ENCODE measurements at places on chromosomes 13 and 19.

GRCh38 chr13:77827332-77827731 is 91.3 kb downstream of the EDNRB start:
- DNase-seq = no peak

- no peak for DNase-seq
Observed at GRCh38 chr13:75225288-75226032, 256.5 kb downstream of the TBC1D4 start.

- DNase-seq = no peak
Observed at GRCh38 chr19:46759817-46760333, 13.6 kb upstream of the STRN4 start.

DNA sequence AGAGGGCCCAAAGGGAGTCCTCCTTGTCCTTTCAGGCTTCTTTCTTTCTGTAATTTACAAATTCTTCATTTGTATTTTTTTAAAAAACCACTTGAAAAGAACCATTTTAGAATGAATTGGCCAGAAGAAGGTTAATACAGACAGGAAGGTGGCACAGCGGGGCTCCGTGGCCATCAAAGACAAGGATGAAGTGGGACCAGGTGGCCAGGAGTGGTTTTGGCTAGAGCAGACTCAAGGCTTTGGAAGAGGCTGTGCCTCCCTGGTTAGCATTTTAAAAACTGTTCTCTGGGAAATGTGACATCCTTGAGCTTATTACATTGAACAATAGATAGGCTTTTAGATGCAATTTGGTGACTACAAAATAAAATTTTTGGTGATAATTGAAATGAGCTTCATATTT is 48.4 kb downstream of the ATP8A2 start:
- no peak for DNase-seq

- DNase-seq = no peak
Observed at GRCh38 chr19:8357007-8357521, 6.9 kb upstream of the ANGPTL4 start.

GRCh38 chr13:68345963-68346531 is 1115.9 kb upstream of the PCDH9 start:
- DNase-seq = no peak

DNA sequence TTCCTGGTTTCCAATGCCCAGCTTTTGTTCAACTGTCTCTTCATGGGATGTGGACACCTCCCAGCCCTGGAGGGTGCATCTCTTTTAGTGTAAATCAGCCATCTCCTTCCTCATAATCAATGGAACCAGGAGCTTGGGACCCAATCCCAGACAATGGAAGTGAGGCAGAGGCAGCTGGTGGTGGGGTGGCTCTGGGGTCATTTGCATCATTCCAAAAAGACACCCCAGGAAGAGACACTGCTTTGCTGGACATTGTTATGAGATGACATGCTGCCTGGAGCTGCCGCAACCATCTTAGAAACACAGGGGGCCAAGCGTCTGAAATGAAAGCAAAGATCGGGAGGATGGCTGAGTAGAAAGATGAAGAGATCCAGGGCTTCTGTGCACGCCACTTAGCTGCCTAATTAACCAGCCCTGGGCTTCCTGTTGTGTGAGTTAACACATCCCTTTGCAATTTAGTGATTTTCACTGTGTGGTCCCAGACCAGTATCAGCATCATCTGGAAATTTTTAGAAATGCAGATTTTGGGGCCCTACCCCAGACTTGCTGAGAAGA is 36.1 kb downstream of the IRS2 start:
- DNase-seq = no peak

DNA sequence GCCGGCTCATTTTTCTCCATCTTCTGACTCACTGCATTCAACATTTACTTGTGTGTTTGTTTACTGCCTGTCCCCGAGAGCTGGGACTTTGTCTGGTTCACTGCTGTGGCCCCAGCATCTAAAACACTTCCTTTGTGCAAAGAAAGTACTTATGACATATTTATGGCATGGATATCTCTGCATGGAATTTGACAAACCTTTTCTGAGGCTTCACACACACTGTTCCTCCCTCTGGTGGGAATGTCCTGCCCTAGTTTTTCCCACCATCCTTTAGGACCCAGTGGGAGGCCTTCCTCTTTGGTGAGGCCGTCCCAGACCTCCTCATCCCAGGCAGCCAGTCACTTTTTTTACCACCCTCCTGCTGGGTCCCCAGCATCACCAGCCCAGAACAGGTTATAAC is 1.4 kb upstream of the SRRM5 start:
- DNase-seq = no peak

GRCh38 chr19:27745978-27746542 is 1466.9 kb downstream of the UQCRFS1 start:
- DNase-seq = no peak

DNA sequence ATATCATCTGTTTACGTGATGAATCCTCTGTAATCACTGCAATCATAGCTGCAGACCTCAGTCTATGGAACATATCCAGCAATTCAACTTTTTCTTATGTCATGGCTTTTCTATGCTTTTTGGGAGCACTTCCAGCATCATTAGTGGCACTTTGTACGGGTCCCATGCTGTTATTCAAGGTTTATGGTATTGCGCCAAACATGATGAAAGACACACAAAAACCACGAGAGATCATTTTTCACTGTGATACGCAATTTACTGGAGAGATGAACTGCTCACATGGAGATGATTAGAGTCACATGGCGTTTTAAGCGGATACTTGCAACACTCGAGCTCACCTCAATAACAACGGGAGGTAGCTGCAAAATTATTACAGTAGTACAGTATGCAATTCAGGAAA is 2101.7 kb upstream of the PCDH20 start:
- DNase-seq = no peak

- DNase-seq = no peak
Observed at GRCh38 chr13:92952161-92952560, 274.4 kb upstream of the GPC6 start.

- DNase-seq = no peak
Observed at GRCh38 chr19:15378534-15379082, 979 bp downstream of the AKAP8 start.

GRCh38 chr19:41755328-41755913 is at the start of gene CEACAM6:
TSS of gene CEACAM6 (plus strand) at chr19:41755530. CDS start at chr19:41755639, 109 bp downstream.
- DNase-seq = no peak

DNA sequence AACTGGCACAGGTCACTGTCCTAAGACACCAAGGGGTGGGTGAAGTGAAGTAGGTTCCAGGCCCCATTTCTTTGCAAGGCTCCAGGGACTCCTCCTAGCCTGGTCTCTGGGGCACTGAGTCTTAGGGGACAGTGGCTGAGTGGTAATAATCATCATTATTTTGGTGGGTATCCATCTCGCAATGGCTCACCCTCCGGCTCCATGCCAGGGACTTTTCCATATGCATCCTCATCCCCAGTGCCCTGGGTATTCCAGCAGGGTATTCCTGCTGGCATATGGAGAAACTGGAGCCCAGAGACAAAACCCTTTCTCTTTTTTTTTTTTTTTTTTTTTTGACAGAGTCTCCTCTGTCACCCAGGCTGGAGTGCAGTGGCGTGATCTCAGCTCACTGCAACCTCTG is 2.5 kb downstream of the PDE4A start:
- no peak for DNase-seq

DNA sequence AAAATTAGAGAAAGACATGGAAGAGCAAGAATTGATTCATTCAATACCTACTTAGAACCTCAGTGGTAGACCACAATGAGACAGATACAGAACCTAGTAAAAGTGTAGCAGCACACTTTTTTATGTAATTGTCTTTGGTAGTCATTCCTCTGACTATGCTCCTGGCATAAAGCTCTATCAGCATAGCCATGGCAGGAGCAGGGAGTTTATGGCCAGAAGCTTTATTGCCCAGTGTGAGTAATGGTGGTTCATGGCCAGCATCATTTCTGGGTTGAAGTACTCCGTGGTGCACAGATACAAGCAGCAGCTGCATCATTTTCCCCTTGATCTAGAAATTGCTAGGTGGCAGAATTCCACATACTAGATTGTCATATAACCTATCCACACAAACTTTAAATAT is 352.6 kb downstream of the TBC1D4 start:
- DNase-seq = no peak

DNA sequence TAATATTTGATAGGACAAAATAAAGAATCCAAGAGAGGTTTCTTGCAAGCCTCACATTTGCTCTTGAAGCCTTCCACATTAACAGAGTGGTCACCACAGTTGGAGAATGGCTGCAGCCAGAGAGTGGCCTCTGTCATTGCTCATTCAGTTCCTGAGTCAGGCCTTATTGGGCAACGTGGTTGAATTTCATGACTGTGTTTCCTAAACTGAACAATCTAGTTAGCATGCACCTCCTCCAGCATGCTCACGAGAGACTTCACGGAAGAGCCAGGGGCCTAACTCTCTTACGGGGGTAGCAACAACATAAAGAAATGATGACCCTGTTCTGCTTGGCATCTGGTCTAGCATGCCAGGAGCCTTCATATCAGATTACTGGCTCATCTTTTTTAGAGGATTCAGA is 9.6 kb upstream of the UBL3 start:
- DNase-seq = no peak

DNA sequence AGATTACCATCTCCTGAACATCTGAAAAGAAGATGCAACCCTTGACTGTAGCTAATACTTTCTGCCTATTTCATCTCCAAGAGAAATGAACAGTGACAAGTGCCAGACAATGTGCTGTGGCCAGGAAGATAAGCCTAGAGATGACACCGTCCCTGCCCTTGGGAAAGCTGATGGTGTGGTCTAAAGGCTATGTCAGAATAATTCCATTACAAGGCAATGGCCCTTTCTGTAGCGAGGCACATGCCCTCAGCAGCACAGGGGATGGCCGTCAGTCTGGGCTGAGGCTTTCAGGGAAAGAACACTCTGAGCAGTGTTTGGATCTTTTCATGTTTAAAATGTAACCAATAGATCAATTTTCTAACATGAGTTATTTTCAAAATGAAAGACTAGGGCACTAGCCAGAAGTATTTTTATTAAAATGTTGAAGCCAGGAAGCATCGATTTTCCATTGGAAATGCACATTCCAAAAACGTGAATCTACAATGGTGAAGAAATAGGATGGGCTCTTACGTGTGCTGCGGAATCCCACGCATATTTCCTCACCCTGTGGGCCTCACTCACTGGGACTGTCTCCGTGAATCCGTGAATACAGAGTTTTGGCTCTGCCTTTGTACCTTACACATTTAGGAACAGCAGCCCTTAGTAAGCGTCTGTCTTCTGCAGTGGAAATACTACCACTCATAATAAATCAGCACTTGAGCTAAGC is 22.0 kb downstream of the COL4A1 start:
- no peak for DNase-seq

- DNase-seq = no peak
Observed at GRCh38 chr19:53958168-53958571, 4.6 kb upstream of the CACNG8 start.

DNA sequence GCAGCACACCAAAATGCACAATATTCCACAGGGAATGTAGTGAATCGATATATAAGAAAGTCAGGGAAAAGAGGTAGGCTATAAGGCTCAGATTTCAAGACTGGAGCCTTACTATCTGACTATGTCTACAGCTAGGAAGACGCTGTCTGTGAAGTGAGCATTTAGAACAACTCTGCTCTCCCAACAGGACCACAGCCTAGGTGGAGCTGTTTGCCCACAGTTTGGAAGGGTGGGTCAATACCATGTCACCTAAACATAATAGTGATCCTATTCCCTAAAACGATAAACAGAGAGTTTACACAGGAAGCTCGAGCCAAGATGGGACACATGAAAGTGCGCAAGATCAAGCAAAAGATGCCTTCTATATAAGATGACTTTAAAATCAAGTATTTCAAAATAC is 2486.0 kb upstream of the PCDH20 start:
- no peak for DNase-seq

GRCh38 chr13:33519561-33520467 is 234.3 kb upstream of the STARD13 start:
- no peak for DNase-seq

GRCh38 chr13:103102482-103102881 is 36.3 kb upstream of the SLC10A2 start:
- DNase-seq = no peak

All from D721Med (cell line).